ENCODE measurements at places on chromosomes 1 and 21. TPM values are rescaled to one million over a fixed set of nuclear protein-coding genes. Genes with fewer than 3 reads are reported as not detected.
A peak's percentile ranks its signal among the peaks of the same experiment; 100 is the strongest.

The RGS5 gene
- 167 TPM for total RNA-seq

The LYPD8 gene
- not detected for total RNA-seq

The CACNA1S gene
- total RNA-seq = not detected

The ADSS2 gene
- total RNA-seq = 32.4 TPM

The GJC2 gene
- 2.8 TPM for total RNA-seq

The F13B gene
- total RNA-seq = 2.3 TPM

DNA sequence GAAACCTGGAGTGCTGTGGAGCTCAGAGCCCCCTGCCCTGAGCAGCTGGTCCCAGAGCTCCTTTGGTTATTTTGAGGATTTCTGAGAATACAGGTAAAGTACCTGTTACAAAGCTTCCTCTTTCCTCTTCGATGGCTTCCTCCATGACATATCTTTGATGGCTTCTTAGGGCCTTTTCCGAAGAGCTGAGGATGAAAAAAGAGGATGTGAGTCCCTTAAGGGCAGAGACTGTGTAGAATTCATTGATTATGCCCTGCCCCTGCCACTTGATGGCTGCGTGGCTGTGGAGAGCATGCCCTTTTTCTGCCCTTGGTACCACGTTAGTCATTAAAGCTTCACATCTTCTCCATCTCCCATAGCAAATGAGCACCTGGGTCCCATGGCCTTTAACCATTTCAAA lies 14.2 kb downstream of the TEX35 start:
- no peak for DNase-seq

- no peak for DNase-seq
These were observed 5.9 kb downstream of the TTC39A start for GRCh38 chr1:51324251-51325010.

- DNase-seq = peak; percentile 36
These were observed 97.2 kb upstream of the ARTN start for GRCh38 chr1:43836267-43836951.

DNA sequence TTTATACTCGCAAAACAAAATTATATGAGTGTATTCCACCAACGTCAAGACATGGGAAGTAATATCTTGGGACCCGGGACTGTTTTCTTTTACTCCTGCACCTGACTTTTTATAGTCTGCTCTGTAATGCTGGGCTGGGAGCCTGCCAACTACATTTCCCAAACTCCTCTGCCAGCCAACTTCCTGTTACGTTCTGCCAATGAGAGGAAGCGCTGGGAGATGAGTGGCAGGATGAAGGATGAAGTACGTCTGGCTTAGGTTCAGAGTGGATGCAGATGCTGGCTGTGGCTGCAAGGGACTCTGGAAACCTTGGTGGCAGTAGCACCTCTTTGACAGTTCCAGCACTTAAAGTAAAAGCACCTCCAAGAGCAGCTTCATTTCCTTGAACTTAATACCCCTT lies 59.6 kb downstream of the USP24 start:
- no peak for DNase-seq

- no peak for DNase-seq
These were observed 35.3 kb upstream of the NFIA start for GRCh38 chr1:61047061-61047460.

DNA sequence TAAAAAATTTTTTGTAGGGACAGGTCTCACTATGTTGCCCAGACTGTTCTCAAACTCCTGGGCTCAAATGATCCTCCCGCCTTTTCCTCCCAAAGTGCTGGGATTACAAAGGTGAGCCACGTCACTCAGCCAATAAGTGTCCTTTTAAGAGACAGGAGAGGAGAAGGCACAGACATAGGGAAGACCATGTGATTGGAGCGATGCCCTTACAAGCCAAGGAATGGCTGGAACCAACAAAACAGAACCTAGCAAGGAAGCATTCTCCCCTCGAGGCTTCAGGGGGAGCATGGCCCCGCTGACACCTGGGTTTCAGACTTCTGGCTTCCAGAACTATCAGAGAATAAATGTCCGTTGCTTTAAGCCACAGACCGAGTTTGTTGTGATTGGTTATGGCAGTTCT lies 37.0 kb downstream of the NDUFS5 start:
- no peak for DNase-seq

DNA sequence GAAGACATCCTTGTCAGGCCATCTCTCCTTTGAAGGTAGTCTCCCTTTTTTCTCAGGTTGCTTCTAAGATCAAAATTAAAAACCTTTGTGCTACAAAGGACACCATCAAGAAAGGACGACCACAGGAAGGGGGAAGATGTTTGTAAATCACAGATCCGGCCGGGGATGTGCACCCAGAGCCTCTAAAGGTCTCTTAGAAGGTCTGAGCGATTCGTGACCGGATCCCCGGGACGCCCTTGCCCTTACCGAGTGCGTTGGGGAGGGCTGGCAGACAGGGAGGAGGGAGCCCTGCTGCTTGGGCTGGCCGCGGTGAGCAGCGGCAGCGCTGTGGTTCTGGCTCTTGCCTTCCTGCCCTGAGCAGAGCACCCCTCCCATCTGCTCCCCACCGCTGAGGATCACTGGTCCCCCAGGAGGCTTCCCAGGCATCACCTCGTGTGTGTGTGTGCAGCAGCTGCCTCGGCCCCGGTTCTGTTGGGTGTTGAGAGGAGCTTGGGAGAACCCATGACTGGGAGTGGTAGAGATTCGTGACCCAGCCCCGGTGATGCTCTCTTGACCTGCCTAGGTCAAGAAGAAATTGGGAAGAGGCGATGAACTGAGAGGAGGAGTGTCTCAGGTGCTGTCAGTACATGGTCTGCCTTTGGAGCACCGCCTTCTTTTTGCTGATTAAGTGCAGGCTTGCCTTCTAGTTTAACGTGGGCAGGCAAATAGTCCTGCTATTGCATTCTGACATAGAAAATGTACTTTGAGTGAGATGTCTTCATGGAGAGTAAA lies 34.5 kb downstream of the AGPAT3 start:
- no peak for DNase-seq

DNA sequence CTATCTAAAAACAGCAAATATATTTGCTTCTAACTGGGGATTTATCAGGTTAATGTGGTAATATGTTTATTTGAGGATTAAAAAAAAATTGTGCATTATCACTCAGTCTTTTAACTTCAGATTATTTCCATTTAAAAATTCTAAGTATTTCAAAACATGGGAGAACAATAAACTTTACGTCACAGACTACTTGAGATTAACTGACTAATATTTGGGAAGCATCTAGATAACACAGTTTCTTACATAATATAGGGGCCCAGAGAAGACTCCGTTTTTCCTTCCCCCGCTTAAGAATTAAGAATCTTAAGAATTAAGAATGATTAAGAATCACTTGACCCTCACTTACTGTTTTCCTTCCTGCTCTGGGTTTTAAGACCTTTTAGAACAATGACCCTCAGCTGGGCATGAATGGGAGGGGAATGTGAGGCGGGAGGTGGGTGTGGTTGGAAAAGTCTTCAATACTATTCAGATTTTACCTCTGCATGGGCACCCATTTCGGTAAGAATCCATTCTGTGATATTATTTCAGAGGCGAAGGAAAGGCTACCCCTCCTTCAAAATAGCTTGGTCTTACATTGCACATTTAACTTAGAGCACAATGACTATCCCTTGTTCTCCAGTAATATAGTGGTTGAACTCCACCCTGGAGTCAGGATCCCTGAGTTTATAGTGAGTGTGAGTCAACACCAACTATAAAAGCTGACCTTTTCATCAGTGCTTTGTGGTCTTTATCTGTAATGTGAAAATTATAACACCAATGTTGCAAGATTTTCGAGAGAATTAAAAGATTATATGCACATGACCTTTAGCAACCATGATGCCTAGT lies 821.3 kb downstream of the USP25 start:
- DNase-seq = no peak

DNA sequence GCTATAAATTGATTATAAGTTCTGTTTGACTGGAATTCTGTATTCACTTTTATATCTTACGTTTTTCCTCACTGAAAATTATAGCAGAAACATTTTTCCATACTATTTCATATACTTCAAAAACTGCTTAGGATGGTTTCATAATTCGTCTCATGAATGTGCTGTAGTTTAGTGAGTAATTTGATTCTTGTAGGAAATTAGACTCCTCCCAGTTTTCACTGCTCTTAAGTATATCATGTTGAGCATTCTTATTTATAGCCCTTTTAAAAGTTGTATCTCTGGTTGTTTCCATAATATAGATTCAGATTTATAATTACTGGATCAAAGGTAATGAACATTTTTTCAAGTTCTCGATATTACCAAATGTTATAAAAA lies 250.6 kb downstream of the FMN2 start:
- DNase-seq = no peak

DNA sequence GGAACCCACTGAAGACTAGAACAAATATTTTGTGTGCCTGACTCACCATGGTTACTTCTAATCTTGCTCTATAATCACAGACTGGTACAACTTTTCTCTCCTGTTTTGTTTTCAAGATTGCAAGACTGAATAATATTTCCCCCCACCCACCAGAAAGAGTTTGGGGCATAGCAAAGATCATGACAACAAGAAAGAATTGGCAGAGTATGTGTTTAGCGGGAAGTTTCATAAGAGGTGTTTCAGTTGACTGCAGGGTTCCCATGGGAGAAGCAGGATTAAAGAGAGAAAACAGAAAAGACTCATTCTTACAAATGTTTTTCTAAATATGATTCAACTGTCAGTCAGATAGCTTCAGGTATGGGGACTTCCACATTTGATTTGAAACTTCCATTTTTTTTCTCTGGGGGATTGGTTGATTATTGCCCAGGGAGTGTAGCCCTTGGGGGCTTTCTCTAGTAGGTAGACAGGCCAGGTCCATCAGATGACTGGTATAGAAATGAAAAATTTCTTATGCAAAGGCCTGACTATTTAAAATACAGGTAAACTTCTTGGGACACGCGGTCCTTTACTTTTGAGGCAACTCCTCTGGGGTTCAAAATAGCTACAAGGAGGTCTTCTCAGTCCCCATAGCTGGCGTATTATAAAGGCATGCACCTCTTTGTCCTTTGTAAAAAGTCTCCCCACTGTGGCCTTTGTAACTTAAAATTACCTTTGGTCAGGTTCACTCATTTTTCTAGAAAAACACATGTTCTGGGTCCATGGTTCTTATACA lies 13.9 kb downstream of the OR14I1 start:
- no peak for DNase-seq

DNA sequence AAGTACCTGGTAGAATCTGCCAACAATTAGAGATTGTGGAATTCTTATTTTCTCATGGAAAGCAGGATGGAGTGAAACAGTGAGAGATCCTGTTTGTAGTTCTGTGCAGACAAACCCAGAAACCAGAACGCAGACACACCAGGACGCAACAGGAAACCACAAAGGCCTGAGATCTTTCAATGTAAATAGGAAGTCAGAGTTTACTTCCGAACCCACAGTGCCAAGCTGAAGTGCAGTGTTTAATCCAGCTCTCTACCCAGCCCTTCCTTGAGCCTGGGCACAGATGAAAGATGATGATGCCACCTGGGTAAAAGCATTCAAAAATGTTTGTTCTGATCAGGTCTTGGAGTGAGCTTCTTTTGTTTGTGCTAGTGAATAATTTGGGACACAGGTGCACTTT lies 244.2 kb upstream of the HOOK1 start:
- no peak for DNase-seq

- DNase-seq = no peak
These were observed 10.2 kb downstream of the CPT2 start for GRCh38 chr1:53206735-53207379.

DNA sequence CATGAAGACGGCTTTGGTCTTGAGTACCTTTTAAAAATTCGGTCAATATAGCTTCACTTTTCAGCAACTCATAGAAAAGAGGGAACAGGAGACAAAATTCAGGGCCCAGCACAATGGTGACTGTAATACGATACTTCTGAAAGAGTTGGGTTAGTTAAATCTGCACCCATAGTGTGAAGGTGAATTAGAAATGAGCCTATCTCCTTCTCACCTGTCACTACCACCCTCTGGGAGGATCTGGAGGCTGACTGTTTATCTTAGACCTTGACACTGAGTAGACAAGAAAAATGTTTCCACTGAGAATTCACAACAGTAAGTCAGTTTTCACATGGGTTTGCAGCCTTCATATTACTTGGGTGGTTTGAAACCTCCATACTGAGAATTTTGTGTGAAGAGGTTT lies 57.9 kb upstream of the HMGB4 start:
- no peak for DNase-seq

DNA sequence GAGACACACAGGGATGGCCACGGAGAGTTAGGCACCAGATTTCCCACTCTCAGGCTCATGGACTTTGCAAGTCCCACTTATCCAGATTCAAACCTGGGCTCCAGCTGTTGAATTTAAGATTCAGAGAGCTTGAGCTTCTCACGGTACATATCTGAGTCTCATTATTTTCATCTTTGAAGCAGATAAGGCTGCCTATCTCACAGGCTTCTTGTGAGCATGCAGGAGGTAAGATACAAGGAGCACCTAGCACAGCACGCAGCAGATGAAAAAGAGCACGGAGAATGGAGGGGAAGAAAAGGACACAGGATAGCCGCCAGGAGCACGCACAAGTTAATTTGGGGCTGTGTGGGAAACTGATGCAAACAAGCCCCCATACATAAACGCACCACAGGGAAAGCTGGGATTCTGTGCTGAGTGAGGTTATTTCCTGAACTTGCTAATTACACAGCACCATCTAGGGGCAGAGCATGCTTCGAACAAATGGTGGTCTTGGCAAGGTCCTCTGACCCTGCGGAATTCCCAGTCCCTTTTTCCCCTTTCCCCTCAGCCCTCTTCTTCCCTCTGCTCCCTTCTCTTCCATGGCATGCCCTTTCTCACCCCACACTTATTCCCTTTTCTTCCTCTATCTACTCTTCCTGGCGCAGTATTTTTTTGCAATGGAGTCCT lies 134.7 kb upstream of the VANGL1 start:
- DNase-seq = no peak

- no peak for DNase-seq
These were observed 50.6 kb downstream of the WDR64 start for GRCh38 chr1:241702442-241703373.

DNA sequence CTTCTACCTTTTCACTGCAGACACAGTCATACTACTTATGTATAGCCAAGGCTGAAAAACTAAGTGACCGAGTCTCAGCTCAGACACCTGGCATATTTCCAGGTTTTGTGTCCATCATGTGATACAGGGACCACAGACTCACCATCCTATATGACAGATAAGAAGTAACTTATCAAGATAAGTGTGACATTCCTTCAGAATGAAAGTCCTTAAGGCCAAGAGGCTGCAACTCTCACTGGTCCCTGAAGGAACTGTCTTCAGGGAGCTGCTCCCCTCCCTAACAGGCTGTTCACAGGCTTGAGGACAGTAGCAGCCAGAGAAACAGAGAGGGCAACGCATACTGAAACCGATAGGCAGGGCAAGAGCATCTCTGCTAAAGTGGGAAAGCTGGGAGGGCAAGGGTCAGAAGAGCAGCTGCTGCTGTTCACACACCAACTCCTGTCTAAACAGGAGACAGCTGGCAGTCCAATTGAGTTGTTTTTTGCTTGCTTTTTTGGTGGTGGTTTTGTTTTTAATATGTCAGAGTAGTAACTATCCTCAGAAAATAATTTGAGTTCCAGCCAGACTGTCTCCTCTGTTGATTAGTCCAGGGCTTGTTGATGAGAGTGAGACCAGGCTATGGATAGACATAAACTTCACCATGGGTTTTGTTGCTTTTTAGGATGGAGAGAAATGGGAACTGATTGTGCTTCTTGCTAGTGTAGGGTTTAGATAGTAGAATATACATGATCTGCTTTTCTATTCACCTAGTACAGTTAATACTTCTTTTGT lies 67.7 kb downstream of the MACF1 start:
- no peak for DNase-seq

Data from mucosa of gallbladder (tissue), 1 donor.